ENCODE measurements at places on chromosomes 16 and 17.

- no peak for DNase-seq
Observed at GRCh38 chr16:88421301-88421700, 31.8 kb upstream of the ZFPM1 start.

- DNase-seq, result no peak
Observed at GRCh38 chr17:27513849-27514248, 57.6 kb downstream of the KSR1 start.

DNA sequence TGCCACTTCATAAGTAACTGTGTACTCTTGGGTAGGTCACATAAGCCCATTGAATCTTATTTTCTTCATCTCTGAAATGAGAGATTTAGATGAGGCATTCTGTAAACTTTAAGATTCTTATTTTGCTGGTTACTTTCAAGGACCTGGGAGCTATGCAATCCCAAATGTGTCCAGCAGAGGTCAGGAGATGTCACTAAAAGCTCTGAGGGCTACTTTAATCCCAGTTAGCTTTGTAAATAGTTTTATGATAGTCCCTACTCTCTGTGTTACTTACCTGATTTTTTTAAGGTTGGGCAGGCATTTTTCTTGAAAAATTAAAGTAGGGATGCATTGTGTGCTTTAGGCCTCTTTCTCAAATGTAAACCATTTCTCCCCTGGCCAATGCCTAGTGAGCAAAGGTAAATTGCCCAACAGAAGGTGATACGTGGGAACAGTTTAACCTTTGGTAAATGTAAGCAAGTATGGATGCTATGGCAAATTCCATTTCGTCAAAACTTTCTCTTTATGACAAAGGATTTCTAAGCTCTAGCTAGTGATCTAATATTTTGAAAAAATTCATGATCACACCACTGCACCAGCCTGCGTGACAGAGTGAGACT lies 57.1 kb upstream of the WSB1 start:
- peak; percentile 78 for DNase-seq

DNA sequence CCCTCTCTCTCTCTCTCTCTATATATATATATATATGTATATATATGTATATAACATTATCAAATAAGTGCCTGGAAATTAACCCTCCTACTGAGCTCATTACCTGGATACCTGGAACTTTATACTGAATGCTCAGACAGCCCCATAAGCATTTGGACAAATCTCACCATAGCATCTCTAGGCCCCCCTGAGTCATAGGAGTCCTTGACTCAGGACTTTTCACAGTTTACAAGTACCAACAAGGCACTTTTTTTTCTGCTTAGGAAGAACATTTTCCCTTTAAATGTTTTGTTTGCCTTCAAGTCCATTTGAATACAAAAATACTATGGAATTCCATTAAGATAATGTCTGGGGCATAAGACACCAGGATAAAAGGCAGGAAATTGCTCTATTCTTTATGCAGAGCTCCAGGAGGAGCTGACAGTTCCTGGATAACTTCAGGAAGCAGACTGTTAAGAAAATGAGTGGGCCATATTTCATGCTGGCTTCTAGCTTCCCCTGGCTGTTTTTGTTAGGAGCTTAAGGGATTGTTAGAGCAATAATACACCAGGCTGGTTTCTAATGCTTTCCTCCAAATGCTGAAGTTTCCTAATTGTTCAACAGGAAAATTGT lies 171.7 kb upstream of the ASIC2 start:
- no peak for DNase-seq

- no peak for DNase-seq
Observed at GRCh38 chr16:27492588-27492979, 57.1 kb downstream of the GTF3C1 start.

DNA sequence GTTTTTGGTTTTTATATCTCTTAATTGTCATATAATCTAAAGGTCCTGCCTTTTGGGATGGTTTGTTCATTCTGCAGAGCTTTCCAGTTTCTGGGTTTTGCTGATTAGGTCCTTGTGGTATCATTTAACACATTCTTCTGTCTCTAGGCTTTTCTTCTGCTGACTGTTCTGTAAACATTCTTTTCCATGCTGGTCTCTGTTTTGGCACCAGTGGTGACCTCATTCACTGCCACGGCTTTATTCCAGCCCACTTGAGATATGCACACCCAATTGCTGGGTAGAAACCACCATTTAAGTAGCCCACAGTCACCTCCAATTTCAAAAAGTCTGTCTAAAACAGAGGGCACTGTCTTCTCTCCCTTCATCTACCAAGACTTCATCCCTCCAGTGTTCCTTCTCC lies 31.1 kb upstream of the COX10 start:
- DNase-seq, result no peak

DNA sequence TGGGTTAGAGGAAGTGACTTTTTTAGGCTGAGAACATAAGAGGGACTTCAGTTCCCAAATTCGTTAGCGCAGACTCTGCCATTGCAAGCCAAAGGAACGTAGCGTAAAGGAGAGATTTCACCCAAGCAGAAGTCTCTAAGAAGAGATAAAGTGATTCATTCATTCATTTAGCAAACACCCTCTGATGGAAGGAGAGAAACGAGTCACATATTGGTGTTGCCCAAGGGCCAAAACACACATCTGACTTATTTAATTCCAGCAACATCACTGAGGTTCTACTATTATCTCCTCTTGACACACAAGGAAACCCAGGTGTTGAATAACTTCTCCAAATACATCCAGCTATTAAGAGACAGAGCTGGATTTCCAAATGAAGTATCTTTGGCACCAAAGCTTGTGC lies 85.7 kb upstream of the CACNG3 start:
- no peak for DNase-seq

- no peak for DNase-seq
Observed at GRCh38 chr17:15319452-15320010, 21.9 kb downstream of the TEKT3 start.

Measured in CD4-positive, alpha-beta T cell treated with Interferon alpha-2 for 1 hour (primary cell).